ENCODE measurements at places on chromosomes 3 and 15. TPM values are rescaled to one million over a fixed set of nuclear protein-coding genes. Genes with fewer than 3 reads are reported as not detected.

The TICRR gene
- not detected for polyA plus RNA-seq

The CCDC39 gene
- polyA plus RNA-seq = not detected

The GOLIM4 gene
- polyA plus RNA-seq = 1.3 TPM

The STARD9 gene
- 1.3 TPM for polyA plus RNA-seq

The KLF15 gene
- polyA plus RNA-seq = not detected

The DGKG gene
- not detected for polyA plus RNA-seq

The ATP13A4 gene
- not detected for polyA plus RNA-seq

The PRSS50 gene
- 0.13 TPM for polyA plus RNA-seq

The KNL1 gene
- 0.03 TPM for polyA plus RNA-seq

The ANKRD63 gene
- polyA plus RNA-seq = not detected

The STRIT1 gene
- not detected for polyA plus RNA-seq

The XCR1 gene
- polyA plus RNA-seq = not detected

The LMOD3 gene
- polyA plus RNA-seq = 0.14 TPM

DNA sequence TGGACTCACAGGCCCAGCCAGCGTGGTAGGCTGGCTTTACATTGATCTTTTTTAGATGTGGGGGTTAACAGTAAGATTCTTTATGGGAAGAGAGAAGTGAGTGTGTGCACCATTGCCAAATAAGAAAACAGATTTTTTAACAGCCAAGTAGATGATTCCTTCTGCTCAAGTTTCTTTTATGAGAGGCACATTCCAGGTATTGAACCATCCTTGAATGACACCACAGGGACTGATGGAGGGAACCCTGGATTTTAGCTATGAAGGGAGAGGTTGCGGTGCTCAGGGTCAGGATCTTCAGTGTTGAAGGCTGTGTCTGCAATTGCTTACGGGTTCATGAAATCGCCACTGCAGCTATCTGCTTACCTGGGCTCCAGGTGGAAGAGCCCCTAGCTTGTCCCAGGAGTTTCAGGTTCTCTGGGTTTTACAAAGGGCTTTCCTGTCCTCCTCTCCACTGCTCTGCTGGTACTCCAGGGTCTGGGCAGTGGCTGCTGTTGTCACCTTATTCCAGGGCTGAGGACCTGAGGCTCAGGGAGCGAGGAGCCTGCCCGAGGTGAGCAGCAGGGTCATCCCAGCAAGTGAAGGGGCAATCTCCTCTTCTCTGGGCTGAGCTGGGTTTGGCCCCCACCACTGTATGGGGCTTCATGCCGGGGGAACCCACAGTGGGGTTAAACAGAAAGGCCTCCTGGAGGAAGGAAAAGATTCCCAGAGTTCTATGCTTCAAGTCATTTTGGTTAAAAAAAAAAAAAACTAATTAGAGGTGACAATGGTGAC, 53.4 kb downstream of the SMAD6 start:
- DNase-seq = peak; percentile 11

- DNase-seq = no peak
These were observed 294.2 kb downstream of the TIGIT start for GRCh38 chr3:114587986-114588385.

GRCh38 chr15:59738676-59739075, 49.6 kb upstream of the BNIP2 start:
- no peak for DNase-seq

DNA sequence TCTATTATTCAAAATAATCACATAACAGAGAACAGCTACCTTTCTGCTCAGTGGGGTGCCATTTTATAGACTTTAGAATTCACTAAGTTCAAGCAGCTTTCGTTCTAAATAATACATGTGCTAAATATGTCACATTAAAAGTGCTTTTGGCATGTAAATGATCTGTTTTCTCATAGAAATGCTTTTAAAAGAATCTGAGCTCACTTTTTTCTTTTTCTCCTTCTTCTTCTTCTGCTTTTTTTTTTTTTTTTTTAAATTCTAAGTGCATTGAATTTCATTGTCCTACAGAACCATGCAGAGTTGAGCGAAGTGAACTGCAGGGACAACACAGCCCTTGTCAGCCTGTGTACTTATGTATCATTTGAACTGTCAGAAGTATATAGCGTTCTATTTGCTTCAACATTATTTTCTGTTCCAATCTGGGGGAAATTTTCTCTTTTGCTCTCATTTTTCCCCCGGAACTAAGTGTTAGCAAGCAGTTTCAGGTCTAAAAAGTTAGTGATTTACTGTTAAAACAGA, 193.8 kb upstream of the TMCO5A start:
- no peak for DNase-seq

- no peak for DNase-seq
These were observed 257.9 kb downstream of the PDCD6IP start for GRCh38 chr3:34056181-34056910.

DNA sequence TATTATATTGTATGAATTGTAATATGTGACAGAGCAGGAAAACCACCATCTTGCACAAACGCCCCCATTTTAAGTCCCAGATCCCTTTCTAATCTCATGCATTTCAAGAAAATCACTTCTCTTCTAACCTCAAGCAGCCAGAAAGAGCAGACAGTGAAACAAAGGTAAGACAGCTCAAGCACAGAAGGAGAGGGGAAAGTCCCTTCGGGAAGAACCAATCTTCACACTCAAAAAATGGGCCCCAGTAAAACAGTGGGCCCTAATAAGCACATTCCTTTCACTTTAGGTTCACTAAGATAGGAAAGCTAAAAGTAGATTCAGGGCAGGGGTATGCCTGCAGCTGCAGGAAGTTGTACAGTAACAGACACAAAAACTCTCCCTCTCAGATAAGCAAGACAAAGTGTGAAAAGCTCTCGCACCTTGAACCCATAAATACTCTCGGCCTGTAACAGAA, 1268.7 kb downstream of the SI start:
- no peak for DNase-seq

DNA sequence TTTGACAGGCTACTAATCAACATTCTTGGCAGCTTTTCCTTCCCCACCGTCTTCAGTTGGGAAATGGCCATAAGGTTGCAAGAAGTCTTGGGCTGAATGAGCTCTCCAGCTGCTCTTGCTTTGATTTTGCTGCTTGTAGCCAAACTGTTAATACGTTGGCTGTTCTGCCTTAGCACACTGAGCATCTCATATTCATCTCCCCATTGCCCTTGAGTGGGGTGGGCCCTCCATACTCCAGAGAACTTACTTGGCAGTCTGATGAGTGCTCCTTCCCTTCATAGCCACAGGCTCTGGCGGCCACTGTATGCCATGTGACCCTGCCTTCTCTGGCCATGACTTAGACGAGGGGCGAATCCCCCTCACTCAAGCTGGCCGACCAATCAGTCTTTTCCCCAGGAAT, 25.8 kb upstream of the PAQR5 start:
- no peak for DNase-seq

GRCh38 chr3:116444819-116445310, 422 bp downstream of the LSAMP start:
- no peak for DNase-seq

DNA sequence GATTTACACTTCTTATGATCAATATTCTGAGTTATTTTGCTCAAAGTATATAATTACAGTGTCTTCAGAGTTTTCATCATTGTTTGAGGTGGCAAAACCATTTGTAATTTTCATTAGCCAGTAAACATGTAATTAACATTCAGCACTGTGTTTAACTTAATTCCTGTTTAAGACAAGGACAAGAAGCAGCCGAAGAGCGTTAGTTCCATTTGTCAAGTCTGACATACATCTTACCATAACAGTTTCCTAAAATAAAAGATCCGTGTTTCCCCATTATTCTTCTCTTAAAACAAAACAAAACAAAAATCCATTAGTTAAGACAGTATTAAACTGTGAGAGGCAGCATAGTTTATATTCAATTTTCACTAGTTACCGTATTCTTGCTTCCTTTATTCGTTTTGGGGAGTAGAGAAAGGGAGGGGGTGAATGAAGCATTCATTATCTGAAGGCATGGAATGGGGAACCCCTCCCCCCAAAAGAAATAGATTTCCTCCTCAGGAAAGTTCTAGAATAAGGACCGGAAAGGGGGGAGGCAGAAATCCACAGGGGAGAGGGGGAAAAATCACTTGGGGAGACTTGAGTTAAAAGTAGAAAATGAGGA, 5.5 kb upstream of the NR2F2 start:
- DNase-seq = no peak

DNA sequence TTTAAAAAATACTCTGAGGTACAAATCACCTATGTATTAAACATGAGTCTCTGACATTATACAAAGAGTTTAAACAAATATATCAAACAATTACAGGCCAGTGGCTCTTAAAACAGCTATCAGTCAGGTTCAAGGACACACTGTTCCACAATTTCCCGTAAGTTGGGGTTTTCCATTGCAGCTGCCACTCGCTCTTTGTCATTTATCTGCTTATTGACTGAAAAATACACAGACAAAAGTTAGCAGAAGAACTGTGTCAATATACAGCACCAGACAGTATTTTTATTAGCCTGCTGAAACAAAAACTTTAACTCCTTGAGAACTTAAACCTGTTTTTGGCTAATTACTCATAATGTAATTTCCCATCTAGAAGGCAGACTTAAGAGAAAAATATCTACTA, 20.8 kb downstream of the CIAO2A start:
- no peak for DNase-seq

- DNase-seq = no peak
These were observed 95.0 kb downstream of the ATG7 start for GRCh38 chr3:11367143-11367693.

DNA sequence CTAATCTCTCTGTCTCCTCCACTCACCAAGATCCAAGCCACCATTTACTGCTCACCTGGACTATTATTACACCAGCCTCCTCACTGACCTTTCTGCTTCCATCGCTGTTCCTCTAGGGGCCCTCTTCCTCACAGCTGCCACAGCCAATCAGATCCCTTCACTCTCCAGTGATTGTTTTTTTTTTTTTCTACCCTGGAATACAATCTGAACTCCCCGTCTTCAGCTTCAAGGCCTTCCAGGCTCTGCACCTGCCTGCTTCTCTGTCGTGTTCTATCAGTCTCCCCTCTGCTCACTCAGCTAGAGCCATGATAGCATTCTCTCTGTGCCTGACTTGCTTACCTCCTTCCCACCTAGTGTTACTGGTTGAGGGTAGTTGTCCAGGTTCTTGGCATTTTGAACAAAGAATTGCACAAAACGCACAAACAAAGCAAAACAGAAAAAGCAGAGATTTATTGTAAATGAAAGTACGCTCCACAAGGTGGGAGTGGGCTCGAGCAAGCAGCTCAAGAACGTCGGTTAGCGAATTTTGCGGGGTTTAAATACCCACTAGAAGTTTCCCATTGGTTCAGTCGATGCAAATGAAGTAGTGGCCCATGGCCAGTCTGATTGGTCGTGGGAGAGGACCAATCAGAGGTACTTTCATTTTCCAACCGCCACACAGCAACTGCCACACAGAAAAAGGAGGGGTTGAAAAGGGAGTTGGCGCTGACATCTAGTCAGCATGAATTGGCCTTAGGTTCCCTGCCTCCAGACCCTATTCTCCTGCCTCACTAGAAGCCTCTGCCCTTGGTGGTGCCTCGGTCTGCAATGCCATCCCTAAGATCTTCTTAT, 188.9 kb downstream of the TLE3 start:
- no peak for DNase-seq

DNA sequence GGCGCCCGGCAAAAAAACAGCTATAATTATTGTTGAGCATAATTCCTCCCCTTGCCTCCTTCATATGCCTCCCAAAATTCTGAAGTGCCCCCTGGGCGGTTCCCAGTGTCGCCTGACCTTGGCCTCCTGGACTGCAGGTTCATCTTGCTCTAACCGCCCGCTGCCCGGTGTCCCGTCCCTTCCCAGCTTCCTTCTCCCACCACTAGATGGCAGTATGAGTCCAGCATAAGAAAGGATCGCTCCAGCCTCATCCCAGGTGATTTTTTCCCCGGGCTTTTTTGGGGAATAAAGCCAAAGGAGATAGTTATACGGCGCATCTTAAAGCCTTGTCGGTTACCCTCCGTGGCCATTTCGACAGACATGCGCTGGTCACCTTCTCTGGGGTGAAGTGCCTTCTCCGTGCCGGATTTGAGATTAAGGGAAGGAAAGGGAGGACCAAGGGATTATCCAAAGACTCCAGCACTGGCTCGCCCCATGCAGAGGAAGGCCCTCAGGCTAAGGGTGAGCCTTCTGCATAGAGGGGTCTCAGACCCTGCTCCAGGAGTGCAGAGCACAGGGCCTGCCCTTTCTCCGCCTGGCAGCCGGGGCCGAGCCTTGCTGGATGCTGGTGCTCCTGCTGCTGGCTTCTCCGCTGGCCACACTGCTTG, 45.8 kb upstream of the TRA2B start:
- peak; percentile 32 for DNase-seq

GRCh38 chr3:178517665-178518334, 18.4 kb upstream of the KCNMB2 start:
- DNase-seq = no peak

DNA sequence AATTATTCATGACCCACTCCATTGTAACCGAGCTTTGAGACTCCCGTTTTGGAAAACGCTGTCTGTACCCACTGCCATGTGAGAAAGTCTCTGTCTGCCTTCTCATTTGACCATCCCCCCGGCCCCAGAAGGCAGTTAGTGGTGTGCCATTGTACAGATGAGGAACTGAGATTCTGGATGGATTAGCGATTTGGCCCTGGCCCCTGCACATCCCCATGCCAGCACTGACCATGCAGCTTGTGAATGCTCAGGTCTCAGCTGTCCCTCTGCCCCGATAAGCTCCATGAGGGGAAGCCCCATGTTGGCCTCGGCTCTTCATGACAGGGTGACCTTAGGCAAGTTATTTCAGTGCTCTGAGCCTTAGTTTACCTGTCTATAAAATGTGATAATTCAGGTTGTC, 153.0 kb upstream of the SMAD3 start:
- DNase-seq = no peak

DNA sequence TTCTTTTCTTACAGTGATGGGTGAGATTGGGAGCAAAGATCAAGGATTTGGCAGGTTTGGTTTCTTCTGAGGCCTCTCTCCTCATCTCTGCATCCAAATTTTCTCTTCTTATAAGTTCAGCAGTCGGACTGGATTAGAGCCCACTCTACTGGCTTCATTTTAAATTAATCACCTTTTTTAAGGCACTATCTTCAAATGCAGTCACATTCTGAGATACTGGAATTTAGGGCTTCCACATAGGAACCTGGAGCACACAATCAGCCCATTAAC, 56.5 kb upstream of the PLSCR4 start:
- no peak for DNase-seq

- no peak for DNase-seq
These were observed 200.6 kb upstream of the ATP11B start for GRCh38 chr3:182592747-182593146.

GRCh38 chr15:73682600-73683090, 1.5 kb upstream of the CD276 start:
- no peak for DNase-seq

DNA sequence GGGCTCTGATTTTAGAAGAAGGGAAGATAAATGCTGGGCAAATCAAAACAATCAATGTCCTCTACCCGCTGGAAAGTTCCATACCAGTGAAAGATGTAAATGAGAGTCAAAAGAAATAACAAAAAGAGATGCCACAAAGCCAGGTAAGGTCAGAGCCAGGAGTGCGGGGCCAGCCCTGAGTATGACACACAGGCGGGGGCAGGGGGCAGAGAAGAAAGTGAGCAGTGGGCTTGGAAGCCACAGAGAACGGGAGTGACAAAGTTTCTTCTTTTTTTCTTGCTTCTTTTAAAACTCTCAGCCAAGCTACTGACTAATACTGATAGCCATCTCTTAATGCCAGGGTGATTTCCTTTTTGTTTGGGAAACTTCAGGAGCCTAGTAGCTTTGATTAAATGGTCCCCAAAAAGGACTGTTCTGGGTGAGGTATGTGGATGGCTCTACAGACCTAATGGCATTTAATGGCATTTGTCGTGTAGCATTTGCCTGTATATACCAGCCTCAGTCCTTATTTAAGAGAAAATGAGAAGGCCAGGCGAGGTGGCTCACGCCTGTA, 23.1 kb upstream of the TSEN2 start:
- DNase-seq = no peak

- DNase-seq = no peak
These were observed 2.2 kb upstream of the MUC20 start for GRCh38 chr3:195718477-195718984.

Data from CD8-positive, alpha-beta memory T cell (primary cell).